Left ventricle myocardium inferior (tissue), 1 donor: ENCODE measurements at places on chromosomes 2 and 18. TPM values are rescaled to one million over a fixed set of nuclear protein-coding genes. Genes with fewer than 3 reads are reported as not detected.

GRCh38 chr2:227655454-227655853 is 11.2 kb upstream of the SCYGR5 start:
- H3K4me3 ChIP-seq = no peak overlapping the region
- DNase-seq = no peak
- no peak overlapping the region for H3K27ac ChIP-seq
- no peaks in the 10 kb centered on the region for H3K4me1 ChIP-seq
- no peaks in the 10 kb centered on the region for H3K36me3 ChIP-seq

- no peaks in the 10 kb centered on the region for H3K36me3 ChIP-seq
- no peak overlapping the region for H3K4me3 ChIP-seq
- H3K27me3 ChIP-seq = no peaks in the 10 kb centered on the region
- no peak overlapping the region for H3K27ac ChIP-seq
Observed at GRCh38 chr2:202337151-202337550, 39.0 kb upstream of the BMPR2 start.

DNA sequence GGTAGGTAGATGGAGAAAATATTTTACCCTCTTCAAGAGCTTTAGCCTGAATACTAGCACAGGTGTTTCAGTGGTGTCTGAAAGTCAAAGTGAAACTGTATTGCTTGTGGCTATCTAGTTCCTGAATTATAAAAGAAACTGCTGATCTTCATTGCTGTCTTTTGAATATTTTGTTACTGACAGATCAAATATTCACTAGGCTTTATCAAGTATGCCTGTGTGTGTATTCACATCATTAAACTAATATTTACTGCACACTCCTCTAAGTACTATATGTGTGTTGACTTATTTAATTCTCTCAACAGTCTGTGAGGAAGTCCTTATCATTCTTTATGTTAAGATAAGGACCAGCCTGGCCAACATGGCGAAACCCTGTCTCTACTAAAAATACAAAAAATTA is 139.6 kb downstream of the SOCS6 start:
- H3K36me3 ChIP-seq = no peaks in the 10 kb centered on the region
- DNase-seq = no peak
- H3K27me3 ChIP-seq = no peaks in the 10 kb centered on the region
- H3K4me1 ChIP-seq = peaks cover 7% of the 10 kb centered on the region

DNA sequence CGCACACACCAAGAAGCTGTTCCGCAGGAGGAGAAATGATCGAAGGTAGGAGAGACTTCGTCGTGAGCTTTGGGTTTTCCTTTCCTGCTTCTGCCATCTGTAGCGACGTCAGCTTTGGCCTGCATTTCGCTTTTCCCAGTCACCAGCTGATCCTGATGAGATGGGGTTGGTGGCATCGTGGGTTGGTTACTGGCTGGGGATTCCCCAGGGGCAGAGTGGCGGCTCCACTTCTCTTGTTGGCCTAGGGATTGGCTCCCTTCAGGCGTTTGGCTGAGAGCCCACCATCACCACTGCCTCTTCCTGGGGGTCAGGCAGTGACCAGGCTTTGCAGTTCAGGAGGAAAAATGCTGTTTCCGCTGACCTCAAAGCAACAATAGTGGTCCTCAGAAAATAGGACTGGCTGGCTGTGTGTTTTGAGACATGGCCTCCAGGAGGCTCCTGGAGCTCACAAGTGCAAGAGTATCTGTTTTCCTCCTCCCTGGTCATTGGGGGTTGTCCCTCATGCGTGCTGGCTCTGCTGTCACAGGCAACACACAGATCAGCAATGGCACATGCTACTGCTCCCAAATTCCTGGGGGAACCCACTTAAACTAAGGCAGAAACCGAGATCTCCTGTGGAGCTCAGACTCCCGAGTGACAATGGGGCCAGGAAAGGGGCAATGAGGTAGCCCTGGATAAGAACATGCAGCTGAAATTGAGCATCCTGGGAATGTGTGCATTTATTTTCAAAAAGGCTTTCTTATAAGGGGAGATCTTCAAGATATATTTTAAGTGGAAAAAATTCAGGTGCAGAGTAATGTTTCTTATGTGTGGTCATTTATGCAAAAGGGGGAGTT is 173.0 kb downstream of the CTIF start:
- no peak overlapping the region for H3K4me3 ChIP-seq
- H3K4me1 ChIP-seq = peaks cover 79% of the 10 kb centered on the region
- no peaks in the 10 kb centered on the region for H3K27me3 ChIP-seq

Gene GPAT2
- total RNA-seq = 5.3 TPM

Gene DSG1
- 1.3 TPM for total RNA-seq
